Cortex of kidney (tissue), 1 donor: ENCODE measurements at places on chromosomes 13 and 19.

GRCh38 chr19:18955042-18955441 is 14.0 kb upstream of the HOMER3 start:
- no peak for DNase-seq

DNA sequence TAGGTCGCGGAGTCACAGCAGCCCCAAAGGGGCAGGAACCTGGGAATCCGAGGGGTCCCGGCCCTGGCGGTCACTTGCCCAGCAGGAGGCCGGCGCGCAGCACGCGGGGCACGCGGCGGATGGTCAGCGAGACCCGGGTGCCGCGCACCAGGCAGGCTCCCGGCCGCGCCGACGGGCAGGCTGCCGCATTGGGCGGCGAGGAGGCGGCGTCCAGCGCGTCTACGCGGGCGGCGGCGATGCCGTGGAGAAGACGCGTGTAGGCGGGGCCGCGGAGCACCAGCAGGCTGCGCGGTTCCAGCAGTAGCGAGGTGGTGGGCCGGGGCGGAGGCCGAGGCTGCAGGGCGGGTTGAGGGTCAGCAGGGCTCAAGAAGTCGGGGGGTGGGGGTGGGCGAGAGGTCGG is 607 bp upstream of the SYNE4 start:
- DNase-seq, result no peak

DNA sequence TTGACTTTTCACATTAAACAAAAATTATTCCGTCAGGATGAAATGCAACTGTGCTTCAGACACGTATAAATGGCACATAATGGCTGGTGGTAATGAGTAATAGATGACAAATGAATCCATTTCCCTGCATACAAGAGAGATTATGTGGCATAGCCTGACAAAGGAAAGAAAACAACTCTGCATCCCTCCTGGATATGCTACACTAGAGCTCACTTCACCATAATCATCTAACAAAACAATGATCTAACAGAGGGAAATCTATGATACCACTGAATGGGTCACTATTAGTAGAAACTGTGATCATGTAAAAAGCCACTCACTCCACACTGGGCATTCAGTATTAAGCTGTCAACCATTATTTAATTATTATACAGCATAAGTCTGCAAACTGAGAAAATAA is 1498.4 kb downstream of the EFNB2 start:
- DNase-seq, result no peak

DNA sequence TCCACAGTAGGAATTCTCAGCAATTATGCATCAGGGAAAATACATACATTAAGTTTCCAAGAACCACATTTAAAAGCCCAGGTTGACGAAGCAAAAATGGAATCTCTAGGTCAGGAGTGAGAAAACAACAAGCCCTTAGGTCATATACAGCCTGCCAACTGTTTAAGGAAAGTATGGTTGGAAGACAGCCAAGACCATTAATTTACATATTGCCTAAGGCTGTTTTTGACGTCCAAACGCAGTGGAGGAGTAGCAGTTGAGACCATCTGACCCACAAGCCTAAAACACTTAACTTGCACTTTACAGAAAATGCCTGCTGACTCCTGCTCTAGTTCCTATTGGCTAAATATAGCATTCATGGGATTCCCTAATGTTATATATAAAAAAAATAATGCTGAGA is 299.0 kb downstream of the ITGBL1 start:
- DNase-seq, result no peak

DNA sequence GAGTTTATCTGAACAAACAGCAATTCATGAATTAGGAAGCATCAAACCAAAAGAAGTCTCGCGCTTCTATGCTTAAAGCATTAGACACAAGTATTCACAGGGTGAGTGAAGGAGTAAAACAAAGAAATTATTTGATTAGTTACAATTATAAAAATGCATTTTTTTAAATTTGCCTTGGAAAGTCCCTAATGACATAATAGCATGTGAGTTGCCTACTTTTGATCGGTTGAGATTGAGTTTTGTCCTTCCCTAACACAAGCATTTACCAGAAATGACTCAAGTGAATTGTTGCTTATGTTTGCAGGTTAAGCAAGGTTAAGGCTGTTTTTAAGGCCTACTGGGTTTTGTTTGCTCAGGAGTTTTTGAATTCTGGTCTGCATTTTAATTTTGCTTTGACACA is 389 bp upstream of the ZNF649 start:
- DNase-seq, result no peak
